Fibroblast of villous mesenchyme (primary cell): ENCODE measurements at places on chromosomes 11 and 22. TPM values are rescaled to one million over a fixed set of nuclear protein-coding genes. Genes with fewer than 3 reads are reported as not detected.
A peak's percentile ranks its signal among the peaks of the same experiment; 100 is the strongest.

Gene DERL3
- total RNA-seq = 0.32 and 0.86 TPM in 2 replicates

GRCh38 chr22:32684822-32685187, 116.7 kb upstream of the TIMP3 start:
- peak; percentile 75 for DNase-seq

GRCh38 chr11:35035894-35036408, 103.0 kb upstream of the CD44 start:
- peak; percentile 85 for DNase-seq

Gene SEPTIN5
- 10.4 and 14.8 TPM in 2 replicates for total RNA-seq

- DNase-seq = no peak
Observed at GRCh38 chr11:24588081-24588480, 91.2 kb downstream of the LUZP2 start.

DNA sequence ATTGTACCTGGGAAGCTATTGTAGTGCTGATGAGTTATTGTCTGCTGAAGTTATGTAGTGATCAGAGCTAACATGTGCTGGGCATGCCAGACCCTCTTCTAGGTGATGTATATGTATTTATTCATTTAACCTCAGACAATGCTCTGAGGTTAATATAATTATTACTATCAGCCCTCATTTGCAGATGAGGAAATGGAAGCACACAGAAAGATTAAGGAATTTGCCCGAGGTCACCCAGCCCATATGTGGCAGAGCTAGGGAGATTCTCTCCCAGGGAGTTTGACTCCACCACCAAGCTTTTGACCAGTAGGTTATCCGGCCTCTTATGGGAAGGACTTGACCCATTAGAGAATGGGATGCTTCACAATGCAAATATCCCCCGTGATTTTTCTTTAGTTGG, 114.2 kb upstream of the NAV2 start:
- DNase-seq = no peak
